ENCODE measurements at places on chromosomes 4 and X. TPM values are rescaled to one million over a fixed set of nuclear protein-coding genes. Genes with fewer than 3 reads are reported as not detected.

- DNase-seq: no peak
Measured at GRCh38 chr4:125704726-125705125, 390.0 kb downstream of the FAT4 start.

Gene AKAP14
- not detected for total RNA-seq

- DNase-seq: no peak
Measured at GRCh38 chr4:55008166-55009056, 117.0 kb downstream of the KDR start.

DNA sequence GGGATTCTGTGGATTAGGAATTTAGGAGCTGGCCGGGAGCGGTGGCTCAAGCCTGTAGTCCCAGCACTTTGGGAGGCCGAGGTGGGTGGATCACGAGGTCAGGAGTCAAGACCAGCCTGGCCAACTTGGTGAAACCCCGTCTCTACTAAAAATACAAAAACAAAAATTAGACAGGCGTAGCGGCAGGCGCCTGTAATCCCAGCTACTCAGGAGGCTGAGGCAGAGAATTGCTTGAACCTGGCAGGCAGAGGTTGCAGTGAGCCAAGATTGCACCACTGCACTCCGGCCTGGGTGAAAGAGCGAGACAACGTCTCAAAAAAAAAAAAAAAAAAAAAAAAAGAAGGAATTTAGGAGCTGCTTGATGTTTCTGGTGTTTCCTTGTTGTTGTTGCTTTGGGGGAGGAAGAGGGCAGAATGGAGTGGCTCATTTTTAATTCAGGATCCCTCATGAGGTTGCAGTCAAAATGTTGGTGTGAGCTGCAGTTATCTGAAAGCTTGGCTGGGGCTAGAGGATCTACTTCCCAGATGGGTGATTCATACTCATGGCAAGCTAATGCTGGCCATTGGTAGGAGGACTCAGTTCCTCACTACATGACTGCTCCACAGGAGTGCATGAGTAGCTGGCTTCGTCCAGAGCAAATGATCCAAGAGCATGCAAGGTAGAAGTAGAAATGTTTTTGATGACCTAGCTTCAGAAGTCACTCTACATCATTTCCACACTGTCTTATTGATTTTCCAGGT is 26.5 kb upstream of the JADE1 start:
- DNase-seq: no peak
